ENCODE measurements at places on chromosomes 6 and 20.
A peak's percentile ranks its signal among the peaks of the same experiment; 100 is the strongest.

- no peak for DNase-seq
These were observed 704.9 kb upstream of the CITED2 start for GRCh38 chr6:140079328-140079727.

- no peak for DNase-seq
These were observed 20.1 kb upstream of the UBE2V1 start for GRCh38 chr20:50133041-50133440.

DNA sequence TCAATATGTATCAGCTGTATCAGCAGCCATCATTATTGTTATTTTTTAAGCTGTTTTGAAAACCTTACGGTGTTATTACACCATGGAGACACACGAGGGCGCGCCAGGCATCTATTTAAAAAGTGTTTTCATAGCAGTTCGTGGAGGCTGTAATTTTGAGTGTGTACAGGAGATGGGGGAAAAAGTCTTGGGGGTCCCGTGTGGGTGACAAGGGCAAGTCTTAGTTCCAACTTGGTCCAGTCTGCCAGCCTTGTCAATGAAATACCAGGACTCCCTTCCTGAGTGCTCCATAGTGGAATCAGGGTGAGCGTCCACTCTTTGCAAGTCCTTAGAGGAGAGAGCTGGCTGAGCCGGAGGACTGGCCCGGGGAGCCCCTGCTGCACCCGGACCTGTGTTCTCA lies 43.3 kb downstream of the SLC2A10 start:
- DNase-seq: peak; percentile 22

- DNase-seq: no peak
These were observed 5.2 kb downstream of the LRRC73 start for GRCh38 chr6:43504756-43505593.

Data from stimulated activated CD4-positive, alpha-beta T cell treated with anti-CD3 and anti-CD28 coated beads, Interleukin-1b, Interleukin-23, amount 100 ng/mL, for 1 hour (primary cell).